NCI-H1417 treated with DMSO at 0.1 percent for 48 hours (cell line): ENCODE measurements at places on chromosomes 2 and 18.

DNA sequence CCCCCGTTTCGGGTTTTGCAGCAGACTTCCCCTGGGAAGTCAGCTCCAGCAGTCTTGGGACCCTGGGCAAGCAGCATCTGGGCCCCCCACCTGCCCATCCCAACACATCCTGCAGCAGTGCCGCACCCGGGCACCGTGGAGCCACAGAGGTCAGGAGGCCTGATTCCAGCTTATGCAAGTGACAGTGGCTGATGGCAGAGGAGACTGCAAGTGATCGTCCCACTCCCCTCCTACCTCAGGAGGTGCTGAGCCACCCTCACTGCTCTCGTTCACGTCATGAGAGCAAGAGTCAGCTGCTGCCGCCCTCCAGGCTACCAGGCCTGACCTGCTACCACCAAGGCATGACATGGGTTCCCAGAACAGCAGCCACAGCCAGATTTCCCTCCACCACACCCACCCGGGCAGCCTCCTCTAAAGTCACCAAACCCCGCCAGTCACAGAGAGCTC lies 18.2 kb downstream of the COX7A2L start:
- DNase-seq, result no peak

DNA sequence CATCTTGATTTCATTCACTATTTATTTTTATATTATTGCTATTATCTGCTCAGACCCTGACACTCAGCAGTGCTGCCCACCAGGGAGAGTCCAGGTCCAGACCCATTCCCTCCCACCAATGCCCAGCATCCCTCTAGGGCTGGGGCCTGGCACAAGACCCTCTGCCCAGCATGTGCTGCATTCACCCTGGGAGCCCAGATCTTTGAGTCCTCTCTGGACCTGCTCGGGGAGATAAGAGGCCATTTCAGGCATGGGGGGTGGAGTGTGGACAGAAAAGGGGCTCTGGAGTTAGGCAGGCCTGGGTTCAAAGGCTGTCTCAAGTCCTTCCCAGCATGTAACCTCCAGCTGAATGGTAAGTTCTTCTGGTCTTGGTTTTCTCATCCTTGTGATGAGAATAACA lies 209.6 kb downstream of the CYP26B1 start:
- DNase-seq, result no peak

DNA sequence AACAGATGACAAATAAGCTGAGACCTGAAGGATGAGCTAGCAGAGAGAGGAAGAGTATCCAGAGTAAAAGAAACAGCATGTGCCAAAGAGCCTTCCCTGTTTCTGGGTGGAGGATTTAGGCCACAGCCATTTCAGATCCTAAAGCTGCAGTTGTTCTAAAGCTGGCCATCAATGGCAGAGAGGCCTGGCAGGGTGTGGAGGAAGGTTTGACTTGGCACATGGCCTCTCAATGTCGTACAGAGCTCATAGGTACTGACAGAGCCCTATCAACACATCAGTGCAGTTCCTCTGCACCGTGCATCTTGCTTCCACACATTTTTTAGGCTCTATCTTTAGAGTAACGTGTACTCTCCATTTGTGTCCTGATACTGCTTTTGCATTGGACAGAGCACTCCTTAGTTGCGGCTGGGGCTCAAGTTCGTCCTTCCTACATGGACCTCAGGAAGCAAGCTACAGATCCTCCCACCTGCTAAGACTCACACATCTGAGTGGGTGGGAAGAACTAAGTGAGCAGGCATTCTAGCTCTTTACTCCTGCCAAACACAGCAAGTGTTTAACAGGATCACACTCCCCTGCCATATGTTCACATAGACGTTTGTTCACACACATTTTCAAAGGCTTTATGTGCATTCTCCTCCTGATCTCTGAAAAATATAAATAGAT lies 3.0 kb upstream of the CHMP3 start:
- DNase-seq, result no peak

GRCh38 chr2:26172871-26173775 lies at the start of gene GAREM2:
TSS of gene GAREM2 (plus strand) at chr2:26173088. CDS start at chr2:26173221, 133 bp downstream.
- DNase-seq, result no peak

GRCh38 chr18:66560094-66560493 lies 43.8 kb downstream of the CDH19 start:
- DNase-seq, result peak; percentile 25

- DNase-seq, result no peak
These were observed 11.6 kb downstream of the TTR start for GRCh38 chr18:31603315-31603714.

DNA sequence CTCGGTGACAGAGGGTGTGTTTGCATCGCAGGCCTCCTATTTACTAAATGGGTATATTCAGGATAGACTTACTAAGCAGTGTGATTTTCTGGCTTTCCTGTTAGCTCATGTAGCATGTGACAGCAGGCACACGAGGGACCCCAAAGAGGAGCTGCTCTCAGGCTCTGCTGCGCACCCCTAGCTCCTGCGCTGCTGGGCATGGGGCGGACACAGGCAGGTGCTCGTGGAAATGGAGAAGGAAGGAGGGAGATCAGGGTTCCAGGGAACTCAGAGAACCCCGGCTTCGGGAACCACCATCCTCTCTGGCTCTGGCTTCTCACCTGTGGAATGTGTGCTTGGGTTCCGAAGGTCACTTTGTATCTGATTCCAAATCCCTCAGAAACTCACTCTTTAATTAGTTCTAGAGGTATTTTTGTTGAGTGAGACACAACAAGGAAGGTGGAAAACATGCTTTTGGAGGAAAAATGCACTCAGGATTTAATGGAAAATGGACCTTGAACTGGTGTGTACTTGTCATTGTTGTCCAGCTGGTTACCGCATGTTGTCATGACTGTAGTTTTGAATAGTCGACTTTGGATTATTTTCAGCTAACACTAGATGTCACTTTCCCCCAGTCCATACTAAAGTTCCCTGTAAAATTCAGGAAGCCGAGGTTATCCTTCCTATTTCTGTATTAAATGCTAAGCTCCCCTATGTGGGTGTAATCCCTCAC lies 3.5 kb downstream of the SNTG2 start:
- DNase-seq, result no peak

- DNase-seq, result no peak
These were observed 650 bp downstream of the ORMDL1 start for GRCh38 chr2:189783451-189783926.

GRCh38 chr2:138373993-138374408 lies 127.6 kb upstream of the SPOPL start:
- no peak for DNase-seq

DNA sequence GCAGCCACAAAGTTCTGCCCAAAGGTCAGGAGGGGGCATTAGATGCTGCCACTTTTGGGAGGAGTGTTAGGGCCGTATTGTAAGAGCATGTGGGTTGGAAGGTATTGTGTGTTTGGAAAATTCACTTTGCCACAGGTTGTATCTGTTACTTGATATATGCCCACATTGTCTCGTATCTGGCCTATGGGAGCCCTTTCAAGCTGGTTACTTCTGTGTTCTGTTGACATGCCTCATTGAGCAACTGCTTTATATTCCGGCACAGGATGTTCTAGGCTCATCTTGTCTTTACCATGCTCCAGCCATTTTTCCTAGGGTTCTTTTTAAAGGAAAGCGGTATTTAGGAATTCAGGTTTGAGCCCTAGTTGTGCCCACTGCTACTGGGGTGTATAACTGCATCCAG lies 6.0 kb downstream of the ADNP2 start:
- DNase-seq, result no peak

DNA sequence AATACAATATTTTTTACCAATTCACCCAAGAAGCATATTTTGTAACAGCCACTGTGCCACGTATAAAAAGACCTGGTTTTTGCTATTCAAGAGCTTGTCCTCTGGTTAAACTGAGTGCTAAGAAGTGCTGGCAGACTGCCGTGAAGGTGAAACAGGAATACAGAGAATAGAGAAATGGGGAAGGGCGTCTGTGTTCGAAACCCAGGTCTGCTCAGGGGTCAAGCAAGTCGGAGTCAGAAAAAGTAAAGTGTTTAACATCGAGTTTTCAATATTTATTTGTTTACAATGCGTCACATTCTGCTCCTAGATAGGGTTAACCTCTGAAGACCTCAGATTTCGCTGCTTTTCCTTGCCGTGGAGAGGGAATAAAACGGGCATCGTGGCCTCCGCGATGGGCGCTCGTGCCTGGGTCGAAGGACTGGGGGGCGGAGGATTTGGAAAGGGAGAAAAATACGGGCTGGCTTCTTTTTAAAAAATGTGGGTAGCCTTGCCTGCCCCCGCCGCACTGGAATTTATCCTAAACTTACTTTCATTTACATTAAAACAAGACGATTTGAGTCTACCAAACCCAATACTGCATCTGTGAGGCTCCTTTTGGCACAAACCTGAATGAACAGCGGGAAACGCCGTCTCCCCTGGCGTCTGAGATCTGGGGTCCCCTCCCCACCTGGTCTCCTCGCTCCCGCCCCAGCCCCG lies 1.1 kb upstream of the SNTG2 start:
- no peak for DNase-seq

- DNase-seq, result no peak
These were observed 56.3 kb upstream of the HPCAL1 start for GRCh38 chr2:10246370-10246769.

GRCh38 chr2:8138923-8139667 lies 542.8 kb upstream of the ID2 start:
- DNase-seq, result no peak

DNA sequence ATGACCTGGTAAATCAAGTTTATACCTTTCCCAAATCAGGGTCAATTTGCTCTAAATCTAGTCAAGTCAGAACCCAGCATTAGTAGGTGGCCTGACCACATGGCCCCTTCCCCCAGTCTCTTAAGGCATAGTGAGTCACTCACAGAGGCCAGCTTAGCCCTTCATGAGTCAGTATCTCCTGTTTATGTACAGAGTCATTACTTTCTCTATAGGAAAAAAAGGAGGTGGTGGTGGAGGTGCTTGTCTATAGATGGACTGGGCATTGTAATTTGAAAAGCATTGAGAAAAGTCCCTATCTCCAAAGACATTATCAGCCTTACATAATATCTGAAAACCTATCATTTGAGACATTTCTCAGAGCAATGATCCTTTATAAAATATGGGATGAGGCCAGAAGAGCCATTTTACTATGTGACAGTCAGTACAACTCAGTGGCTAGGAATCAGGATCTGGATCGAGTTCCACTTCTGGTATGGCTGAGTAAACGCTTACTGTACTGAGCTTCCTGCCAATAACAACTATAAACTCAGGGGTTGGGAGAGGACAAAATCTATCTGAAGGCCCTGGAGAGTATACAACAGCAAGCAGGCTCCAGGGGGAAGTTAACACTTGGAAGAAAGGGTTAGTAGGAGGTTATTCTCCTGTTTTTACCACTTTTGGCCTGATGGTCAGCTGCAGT lies 22.5 kb upstream of the SIGLEC15 start:
- DNase-seq, result no peak

DNA sequence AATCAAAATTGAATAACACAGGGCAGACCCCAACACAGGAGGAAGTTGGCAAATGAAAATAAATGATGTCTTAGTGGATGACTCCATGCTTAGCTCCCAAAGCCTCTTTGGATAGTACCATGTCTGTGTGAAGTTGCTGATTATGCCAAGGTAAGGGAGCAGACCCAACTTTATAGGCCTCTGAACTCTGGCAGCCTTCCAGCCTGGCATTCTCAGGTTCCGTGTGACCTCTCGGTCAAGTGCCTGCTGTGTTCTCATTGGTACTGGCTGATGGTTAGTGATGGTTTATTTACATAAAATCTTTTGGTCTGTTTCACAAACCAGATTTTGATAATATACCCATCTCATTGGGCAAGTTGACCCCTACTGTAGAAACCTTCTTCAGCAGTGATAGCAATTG lies 112.2 kb upstream of the TTC39C start:
- no peak for DNase-seq

GRCh38 chr18:13453714-13454113 lies 235.2 kb downstream of the LDLRAD4 start:
- DNase-seq, result peak; percentile 54

DNA sequence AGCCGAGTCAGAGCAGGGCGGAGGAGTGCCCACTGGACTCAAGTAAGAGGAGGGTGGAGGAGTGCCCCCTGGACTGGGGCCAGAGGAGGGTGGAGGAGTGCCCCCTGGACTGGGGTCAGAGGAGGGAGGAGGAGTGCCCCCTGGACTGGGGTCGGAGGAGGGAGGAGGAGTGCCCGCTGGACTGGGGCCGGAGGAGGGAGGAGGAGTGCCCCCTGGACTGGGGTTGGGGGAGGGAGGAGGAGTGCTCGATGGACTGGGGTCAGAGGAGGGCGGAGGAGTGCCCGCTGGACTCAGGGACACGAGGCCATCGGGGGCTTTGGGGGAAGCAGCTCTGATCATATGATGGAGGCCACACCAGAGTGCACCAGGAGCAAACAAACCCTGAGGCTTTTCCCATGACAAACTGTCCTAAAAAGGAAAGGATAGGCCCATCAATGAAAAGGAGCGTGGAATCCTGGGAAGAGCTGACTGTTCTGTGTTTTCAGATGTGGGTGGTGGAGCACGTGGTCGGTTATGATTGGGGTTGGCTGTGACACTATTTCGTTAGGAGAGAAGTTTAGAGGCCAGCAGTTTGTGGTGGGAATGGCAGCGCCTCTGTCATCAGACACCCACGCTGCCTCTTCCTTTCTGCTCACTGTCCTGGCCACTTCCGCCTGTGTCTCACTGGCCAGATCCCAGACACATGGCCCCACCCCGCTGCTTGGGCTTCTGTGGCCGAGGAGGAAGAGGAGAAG lies 24.5 kb upstream of the HPCAL1 start:
- no peak for DNase-seq

GRCh38 chr2:162114271-162114670 lies 37.8 kb downstream of the GCG start:
- no peak for DNase-seq

- DNase-seq, result no peak
These were observed 48.8 kb downstream of the SH3BP4 start for GRCh38 chr2:235000426-235001236.

- DNase-seq, result no peak
These were observed 750.6 kb downstream of the TMEM182 start for GRCh38 chr2:103512442-103512841.

DNA sequence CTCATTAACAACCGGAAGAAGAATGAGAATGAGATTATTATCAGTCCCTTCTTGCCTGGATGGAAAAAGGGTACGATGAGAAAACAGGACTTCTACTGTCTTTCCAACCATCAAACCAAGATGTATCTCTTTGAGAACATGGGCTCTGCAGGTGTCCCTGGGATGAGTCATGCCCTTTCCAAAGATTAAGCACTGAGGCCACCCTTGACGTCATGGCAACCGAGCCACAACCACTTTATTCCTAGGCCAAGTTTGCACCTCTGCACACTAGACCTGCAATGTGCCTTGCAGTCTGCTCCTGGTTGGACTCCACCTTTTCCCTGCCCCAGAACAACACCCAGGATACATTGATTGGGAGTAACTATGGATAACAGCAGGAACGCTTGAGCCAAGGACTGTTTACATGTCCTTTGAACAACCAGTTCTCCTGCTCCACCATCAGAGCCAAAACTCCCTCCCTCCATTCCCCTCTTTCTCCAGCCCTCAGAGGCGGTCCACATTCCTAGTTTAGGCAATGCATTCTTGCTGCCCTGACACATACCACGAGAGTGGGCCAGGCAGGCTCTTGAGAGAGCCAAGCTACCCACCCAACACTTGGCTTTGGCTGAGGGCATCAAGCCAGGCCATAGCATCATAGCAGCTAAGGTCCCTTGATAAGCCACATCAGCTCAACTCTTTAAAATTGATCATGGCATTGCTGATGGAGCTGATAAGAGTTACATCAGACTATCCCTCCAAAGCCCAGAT lies 310.7 kb downstream of the TNS1 start:
- no peak for DNase-seq
